Activated T-cell treated with anti-CD3 and anti-CD28 coated beads, Interleukin-2, amount 50 U/mL, for 4 hours (primary cell): ENCODE measurements at places on chromosomes 4 and X. TPM values are rescaled to one million over a fixed set of nuclear protein-coding genes. Genes with fewer than 3 reads are reported as not detected.

- no peak for DNase-seq
Observed at GRCh38 chr4:55866290-55866907, 13.0 kb downstream of the EXOC1 start.

- DNase-seq = no peak
Observed at GRCh38 chr4:126004941-126005340, 690.2 kb downstream of the FAT4 start.

Gene IBSP
- not detected for total RNA-seq

Gene FHDC1
- 0.05 TPM for total RNA-seq

DNA sequence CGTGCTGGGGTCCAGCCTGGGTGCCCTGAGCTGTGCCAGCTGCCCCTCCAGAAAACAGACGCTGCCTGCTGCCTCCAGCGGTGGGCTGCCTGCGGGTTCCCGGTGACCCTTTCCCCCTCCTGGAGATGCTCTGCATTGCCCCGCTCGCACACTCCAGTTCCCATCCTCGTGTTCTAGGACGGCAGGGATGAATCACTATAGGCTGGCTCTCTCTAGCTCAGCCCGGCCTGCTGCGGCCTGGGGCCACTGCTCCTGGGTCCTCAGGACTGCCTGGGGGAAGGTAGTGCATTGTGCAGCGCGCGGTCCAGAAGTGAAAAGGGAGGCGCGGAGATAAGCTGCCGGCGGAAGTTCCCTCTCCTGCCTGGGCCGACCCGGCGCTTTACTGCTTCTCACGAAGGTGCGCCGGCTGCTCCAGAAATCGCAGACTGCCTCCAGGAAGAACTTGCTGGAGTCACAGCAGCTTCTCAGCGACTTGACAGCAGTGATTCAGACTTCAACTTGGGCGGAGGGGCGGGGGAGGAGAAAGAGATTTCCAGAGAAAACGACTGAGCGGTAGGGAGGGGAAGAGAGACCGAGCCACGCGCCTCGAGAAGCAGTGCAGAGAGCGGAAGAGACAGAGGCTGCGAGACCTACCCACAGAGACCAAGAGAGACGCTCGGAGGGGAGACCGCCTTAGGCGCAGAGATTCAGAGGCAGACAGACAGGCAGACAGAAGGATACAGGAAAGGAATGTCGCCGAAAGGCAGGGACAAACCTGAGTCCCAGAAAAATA is 6.7 kb upstream of the MSX1 start:
- no peak for DNase-seq

DNA sequence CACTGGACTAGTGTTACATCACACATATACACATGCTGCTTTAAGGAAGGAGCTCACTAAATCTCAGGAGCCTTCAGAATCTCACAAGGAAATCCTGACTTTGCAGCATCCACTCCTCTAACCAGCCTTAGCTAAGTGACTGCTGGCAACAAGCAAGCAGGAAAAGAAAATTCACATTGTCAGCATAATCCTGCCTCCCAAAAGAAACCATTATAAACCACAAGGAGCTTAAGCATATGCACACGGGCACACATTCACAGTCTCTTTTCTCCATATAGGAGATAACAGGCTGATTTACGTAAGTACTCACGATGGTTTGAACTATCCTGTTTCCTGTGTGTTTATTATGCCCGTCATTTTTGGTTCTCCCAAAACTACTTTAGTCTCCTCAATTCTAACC is 136.3 kb downstream of the TMEM144 start:
- DNase-seq = no peak
